ENCODE measurements at places on chromosomes 2 and 18.

DNA sequence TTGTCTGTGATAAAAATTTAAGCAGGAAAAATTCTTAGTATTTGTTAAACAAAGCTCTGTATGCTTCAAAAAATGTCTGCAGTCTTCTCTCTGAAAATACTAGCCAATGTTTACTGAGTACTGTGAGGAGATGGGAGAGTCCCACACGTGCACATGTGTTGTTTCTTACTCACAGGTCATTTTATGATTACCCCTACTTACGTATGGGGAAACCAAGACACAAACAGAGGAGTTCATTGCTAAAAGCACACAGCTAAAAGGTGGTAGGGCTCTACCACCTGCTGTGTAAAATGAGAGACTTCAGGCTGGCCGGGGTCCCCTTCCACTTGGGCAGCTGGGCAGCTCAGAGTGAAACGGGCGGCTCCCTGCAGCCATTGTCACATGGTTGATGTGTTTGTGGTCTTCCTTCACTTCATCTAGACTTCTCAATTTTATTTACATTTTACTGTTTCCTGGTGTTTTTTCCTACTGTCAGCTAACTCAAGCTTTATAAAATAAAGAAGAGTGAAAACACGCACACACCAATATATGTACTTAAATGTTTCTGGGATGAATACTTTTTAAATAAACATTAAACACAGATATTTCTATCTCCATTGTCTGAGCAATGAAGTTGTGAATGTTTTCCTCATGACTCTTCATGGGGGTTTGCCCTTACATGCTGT is 71.2 kb downstream of the MBP start:
- DNase-seq, result no peak

DNA sequence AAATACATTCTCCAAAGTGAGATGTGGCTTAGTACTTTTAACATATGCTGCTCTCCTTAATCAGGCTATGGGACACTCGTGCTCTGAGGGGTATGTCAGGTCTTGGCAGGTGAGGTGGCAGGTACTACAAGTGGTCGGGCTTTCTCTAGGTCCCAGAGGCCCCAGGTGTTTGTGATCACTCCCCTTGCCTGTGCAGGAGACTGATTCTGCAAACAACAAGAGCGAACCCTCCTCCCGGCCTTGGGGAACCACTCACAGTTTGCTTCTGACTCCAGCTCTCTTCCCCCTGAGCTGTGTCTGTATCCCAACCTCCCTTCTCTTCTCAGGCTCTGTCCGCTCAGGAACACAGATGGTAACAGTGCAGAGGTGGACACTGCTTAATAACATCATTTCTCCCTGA is 48.1 kb downstream of the ATOH8 start:
- no peak for DNase-seq

DNA sequence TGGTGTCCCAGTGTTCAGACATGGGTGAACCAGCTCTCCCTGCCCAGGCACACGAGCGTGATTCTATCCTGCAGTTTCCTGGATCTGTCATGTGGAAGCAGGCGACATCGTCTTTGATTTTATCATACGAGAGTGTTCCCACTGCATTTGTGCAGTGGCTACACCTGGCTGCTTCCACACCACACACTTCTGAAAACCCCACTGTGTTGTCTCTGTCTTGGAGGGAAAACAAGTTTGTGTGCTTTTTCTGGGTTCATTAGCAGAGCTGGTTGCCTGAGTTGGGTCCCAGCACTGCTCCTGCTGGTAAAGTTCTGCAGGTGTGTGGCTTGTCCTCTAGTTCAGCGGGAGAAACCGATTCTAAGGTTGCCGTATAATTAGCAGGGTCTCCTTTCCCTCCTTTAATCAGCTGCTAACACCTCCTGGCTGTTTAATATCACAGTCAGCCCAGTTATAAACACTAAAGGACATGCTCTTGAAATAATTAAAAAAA is 58.5 kb upstream of the TWIST2 start:
- DNase-seq, result no peak

DNA sequence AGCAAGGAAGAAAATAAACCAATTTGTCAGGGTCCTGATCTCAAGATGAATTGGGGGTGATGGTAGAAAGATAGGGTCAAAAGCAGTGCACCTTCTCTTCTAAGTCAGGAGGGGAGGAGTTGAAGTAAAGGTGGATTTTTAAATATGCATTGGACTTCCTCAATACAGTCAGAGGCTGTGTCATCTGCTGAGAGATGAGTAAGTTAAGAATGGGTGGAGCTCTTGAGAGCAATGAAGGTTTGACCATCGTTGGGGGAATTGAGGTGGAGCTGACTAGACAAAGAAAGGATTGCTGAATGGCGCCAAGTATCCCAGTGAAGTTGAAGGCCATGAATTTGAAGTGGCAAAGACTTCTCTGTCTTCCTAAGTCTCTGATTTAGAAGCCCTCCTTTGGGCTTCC is 18.4 kb upstream of the CPO start:
- DNase-seq, result no peak

- DNase-seq, result no peak
Measured at GRCh38 chr2:112824694-112825085, 11.9 kb downstream of the IL1B start.

- no peak for DNase-seq
Measured at GRCh38 chr2:44679990-44680389, 261.5 kb upstream of the SIX3 start.

DNA sequence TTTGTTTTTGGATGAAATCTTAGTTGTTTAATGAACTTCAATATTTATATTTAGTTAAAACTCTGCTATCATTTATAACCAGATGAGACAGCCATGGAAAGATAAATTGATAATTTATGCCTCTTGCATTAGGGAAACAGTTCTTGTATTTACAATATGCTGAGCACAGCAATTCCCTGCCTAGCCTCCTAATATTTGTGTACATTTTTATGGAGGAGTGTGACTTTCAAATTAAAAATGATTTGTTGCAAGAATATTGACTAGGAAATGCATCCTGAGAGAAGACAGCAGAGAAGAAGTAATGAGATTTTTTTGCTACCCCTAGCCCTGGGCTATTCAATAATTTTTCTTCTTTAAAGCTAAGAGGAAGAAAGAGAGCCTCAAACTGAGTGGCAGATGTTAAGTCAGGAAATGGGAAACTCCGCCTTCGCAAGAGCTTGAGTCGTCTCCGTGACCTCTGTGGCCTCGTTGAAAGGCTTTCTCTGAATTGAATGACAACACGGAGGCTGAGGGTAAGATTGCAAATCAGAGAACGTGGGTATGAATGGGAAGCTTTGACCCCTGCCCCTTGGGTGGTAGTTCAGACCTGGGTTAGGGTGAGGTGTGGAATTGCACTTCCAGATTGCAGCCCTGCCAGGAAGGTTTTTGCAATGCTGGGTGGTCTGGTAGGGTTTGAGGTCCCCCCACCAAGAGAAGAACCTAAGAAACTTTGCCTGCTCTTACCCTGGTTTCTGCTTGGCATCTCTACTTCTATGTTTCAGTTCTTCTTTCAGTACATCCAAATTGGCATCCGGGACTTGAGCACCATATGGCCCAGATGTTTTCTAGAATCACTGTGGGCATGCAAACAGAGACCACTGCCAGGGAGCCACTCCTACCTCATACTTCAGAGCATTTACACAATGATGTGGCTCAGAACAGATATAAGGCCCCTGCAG is 210.3 kb upstream of the RBMS1 start:
- DNase-seq, result no peak
